Cardiac septum (tissue), 1 donor: ENCODE measurements at places on chromosomes 7 and 10. TPM values are rescaled to one million over a fixed set of nuclear protein-coding genes. Genes with fewer than 3 reads are reported as not detected.

DNA sequence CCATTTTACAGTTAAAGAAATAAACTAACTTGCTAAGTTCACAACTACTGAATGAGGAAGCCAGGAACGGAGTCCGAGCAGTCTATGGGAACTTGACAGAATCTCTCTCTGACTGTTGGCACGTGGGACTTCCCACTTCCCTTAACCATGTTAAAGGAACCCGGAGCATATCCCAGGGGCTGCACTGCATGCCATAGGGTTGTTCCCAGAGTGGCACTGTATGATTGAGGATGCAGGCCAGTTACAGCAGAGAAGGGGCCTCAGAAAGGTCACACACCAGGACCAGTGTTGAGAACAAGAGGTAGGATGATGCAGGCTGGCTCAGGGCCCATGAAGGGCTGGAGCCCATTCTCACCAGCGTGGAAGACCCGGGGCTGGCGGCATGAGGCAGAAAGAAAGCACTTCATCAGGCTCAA is 201.8 kb downstream of the NSUN6 start:
- no peak for DNase-seq

GRCh38 chr10:46296641-46297141 is 9.9 kb downstream of the ANTXRL start:
- DNase-seq, result no peak

Gene HPSE2
- 0.16 TPM for total RNA-seq

DNA sequence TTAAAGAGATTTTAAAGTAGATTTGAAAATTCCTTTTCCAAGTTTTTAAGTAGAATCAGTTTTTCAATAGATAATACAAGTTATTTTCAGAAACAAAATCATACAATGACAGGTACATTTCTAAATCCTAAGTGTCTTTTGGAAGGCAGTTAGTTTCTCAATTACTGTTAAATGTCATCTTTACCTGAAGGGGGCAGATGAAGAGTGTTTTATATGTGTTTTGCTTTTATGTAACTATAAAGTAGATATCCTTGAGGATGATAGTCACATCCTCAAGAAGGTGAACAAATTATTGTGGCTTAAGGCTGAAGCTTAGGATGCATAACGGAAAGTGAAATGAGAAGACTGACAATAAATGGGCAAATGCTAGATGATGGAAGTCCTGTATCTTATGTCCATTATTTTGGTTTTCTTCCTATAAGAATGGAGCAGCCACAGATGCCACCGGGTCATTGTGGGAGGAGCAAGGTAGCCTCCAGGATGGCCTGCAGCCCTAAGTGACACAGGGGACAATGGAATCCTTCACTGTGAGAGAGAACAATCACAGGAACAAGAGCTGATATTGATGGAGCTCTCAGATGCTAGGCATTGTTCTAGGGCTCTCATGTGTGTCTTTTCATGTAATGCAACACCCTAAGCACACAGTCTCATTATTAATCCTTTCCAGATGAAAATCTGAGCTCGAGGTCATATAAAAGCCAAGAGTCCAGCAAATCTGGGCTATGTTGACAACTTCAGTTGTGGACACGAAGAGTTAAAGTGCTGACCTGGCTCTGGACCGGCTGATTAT is 14.1 kb upstream of the MKX start:
- DNase-seq, result no peak

GRCh38 chr10:57017356-57018037 is 656.4 kb upstream of the ZWINT start:
- DNase-seq, result peak; percentile 51

DNA sequence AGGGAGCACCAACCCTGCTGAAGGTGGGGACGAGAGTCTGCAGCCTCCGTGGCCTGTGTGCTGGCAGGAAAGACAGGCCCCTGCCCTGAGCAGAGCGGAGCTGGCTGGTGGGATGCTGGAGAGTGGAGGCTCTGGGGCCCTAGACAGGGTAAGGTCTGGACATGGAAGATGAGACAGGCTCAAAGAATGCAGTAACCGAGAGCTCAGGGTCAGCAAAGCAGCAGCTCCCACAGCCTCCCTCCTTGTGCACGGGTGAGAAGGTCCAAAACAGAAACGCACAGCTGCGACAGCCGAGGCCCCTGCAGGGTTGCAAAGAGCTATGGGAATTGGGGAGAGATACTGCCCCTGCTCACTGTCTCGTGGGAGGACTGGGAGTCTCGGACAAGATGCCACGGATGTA is 80.5 kb downstream of the TNS3 start:
- DNase-seq, result no peak

Gene RAPGEF5
- total RNA-seq, result 22.4 TPM

DNA sequence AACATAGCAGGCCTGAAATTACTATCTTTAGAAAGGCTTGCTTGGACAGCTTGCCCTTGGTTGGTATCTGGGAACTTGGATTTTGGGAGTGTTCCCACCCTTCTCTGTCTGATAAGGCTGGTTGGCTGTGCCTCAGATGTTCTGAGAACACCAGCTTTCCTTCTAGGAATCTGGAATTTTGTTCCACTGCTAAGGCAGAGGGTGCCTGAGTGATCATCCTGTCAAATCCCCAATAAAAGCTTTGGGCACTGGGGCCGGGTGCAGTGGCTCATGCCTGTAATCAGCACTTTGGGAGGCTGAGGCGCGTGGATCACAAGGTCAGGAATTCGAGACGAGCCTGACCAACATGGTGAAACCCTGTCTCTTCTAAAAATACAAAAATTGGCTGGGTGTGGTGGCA is 5.0 kb downstream of the TRUB1 start:
- peak; percentile 81 for DNase-seq

GRCh38 chr10:3090388-3090787 is 23.0 kb downstream of the PFKP start:
- no peak for DNase-seq

Gene SORCS1
- 0.43 TPM for total RNA-seq

DNA sequence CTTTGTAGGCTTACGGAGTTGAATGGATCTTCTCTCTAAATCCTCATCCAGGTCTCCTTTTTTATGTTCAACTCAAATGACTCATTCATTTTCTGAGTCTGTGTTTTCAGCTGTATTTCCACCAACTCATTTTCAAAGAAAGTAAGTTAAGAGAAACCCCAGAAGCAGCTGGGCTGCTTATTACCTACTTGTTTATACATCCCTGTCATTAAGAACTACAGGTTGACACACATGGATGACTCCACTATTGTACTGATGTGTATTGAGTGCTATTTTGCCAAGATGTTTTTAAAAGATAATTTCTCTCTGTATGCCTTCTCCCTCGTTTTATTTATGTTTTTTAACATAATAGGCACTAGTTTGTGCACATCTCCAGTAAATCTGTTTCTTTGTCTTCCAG is 41.9 kb downstream of the DGKI start:
- DNase-seq, result no peak

- DNase-seq, result no peak
Observed at GRCh38 chr10:126459878-126460481, 71.7 kb upstream of the ADAM12 start.

GRCh38 chr10:43347997-43348396 is 23.4 kb upstream of the FXYD4 start:
- DNase-seq, result no peak

GRCh38 chr7:69966766-69967591 is 368.7 kb downstream of the AUTS2 start:
- DNase-seq, result peak; percentile 78

- no peak for DNase-seq
Observed at GRCh38 chr10:111872591-111872990, 311.0 kb downstream of the GPAM start.

Gene PTPN12
- 41.6 TPM for total RNA-seq

DNA sequence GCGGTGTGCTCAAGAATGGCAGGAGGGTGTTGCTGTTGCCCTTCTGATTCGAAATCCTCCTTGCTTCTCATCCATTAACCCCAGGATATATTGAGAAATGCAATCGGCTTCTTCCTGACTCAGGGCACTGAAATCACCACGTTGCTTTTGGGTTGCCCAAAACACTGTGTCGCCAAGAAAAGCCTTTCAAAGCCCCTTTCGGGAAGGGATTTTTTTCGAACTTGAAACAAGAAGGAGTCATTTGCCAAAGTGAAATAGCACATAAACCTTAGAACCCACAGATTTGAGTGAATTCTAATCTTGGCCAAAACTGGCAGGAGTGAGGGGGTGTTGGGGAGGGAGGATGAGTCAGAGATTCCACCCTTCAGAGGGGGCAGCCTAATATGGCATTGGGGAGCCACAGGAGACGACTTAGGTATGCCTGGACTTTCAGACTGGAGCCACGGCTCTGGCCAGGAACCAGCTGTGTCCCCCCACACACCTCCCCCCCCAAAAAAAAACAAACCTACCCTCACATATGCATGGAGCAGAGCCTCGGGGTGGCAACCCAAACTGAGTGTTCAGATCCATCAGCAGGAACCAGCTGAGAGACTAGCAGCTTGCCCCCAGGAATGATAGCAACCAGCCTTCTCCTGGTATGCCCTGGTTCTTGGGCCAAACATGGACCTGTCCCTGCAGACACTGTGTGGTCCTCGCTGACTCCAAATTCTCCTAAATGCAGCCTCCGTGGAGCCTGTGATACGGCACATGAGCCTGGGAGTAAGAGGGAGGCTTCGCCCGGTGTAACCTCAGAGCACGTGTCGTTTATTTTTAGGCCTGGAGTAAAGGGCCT is 138.4 kb downstream of the FGFR2 start:
- DNase-seq, result no peak

GRCh38 chr10:26194275-26194674 is 22.3 kb upstream of the GAD2 start:
- no peak for DNase-seq

DNA sequence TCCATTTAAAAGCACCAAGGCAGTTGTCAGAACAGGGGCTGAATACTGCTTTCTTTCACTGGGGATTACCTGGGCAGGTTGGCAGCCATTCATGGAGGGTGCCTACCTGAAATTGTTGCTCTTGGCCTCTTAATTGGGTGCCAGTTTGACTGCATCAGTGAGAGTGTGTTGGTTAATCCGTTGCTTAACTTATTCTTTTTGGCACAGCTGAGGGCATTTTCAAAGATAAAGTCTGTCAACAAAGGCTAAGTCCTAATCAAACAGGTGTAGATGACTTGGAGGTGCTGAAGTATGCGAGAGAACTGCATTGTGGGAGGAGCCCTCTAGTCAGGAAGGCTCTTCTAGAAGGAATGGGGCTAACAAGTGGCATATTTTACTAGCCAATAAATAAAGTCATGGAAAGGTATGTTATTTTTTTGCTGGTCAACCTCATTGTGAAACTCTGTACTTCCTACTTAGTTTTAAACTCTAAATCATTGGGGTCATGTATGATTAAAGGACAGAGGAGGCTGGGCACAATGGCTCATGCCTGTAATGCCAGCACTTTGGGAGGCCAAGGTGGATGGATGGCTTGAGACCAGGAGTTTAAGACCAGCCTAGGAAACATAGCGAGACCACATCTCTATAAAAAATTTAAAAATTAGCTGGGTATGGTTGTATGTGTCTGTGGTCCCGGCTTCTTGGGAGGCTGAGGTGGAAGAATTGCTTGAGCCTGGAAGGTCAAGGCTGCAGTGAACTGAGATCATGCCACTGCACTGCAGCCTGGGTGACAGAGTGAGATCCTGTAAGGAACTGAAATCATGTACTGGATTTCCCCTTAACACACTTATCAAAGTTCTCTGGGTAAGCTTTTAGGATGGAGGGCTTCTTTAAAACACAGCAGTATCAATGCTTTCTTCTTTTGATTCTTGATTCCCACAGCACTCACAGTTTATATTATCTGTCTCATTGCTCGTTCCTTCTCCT is 134.1 kb downstream of the LRMDA start:
- no peak for DNase-seq

- DNase-seq, result no peak
Observed at GRCh38 chr10:30691639-30692015, 62.1 kb upstream of the LYZL2 start.

DNA sequence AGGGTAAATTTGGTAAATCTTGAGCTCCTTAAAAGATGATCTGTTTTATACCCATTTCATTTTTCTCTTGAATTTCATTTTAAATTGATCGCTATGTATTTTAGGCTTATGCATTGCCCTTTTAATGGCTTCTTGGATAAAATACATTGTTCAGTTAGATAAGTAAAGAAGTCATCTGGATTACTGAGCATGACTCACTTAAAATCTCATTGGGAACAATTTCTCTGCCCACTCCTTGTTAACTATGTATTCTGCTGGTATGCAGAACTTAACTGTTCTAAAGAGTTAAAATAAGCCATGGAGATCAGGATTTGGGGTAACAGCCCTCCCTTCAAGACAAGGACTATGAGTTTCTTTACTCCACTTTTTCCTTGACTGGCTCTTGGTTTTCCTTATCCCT is 134.2 kb downstream of the SND1 start:
- no peak for DNase-seq

Gene HECW1
- not detected for total RNA-seq

DNA sequence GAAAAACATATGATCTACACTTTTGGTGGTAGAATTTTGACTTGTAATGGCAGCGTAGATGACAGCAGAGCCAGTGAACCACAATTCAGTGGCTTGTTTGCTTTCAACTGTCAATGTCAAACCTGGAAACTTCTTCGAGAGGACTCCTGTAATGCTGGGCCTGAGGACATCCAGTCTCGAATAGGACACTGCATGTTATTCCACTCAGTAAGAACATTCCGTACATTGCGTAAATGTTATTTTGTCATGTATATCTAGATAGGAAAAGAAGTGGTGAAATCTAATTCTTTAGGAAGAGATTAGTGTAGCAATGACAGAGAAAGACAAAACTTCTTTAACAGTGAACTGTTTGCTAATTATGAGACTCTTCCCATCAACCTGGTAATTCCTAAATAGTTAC is 112.9 kb downstream of the PODXL start:
- DNase-seq, result no peak

Gene IFIT3
- total RNA-seq, result 6.8 TPM

GRCh38 chr10:99743841-99744240 is 11.8 kb downstream of the CUTC start:
- DNase-seq, result no peak

DNA sequence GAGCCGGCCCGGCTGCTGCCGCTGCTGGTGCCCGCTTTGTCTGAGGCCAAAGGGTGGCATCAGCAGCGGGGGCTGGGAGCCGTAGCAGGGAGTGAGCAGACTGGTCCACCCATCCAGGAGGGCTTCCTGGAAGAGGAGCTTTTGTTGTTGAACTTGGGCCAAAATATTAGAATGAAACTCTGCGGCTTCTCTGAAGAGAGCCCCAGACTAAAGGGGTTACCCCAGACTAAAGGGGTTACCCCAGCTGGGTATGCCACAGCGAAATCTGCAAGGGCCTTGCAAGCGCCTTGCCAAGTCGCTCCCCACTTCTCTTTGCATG is 154.7 kb upstream of the ZMIZ1 start:
- no peak for DNase-seq
